ENCODE measurements at places on chromosomes 6 and 20.

- no peak for DNase-seq
Observed at GRCh38 chr6:29451471-29452193, 5.2 kb downstream of the OR11A1 start.

DNA sequence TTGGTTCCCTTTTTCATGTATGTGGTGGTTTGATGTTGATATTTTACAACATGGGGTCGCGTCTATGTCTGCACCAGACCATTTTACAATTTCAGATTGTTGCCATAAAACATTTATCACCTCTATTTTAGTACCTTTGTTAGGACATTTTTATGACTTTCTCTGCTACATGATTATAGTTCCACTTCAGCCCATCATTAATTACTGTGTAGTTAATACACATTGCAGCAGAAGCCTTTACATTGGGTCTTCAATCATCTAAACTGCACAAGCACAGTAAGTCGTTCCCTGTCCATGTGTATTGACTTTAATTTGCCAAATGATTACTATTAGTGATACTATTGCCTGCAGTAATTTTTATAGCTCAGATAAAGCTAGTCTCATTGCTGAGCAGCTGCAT, 15.7 kb upstream of the TMEM217 start:
- no peak for DNase-seq

GRCh38 chr20:32234135-32234808, 26.6 kb downstream of the POFUT1 start:
- DNase-seq, result no peak

DNA sequence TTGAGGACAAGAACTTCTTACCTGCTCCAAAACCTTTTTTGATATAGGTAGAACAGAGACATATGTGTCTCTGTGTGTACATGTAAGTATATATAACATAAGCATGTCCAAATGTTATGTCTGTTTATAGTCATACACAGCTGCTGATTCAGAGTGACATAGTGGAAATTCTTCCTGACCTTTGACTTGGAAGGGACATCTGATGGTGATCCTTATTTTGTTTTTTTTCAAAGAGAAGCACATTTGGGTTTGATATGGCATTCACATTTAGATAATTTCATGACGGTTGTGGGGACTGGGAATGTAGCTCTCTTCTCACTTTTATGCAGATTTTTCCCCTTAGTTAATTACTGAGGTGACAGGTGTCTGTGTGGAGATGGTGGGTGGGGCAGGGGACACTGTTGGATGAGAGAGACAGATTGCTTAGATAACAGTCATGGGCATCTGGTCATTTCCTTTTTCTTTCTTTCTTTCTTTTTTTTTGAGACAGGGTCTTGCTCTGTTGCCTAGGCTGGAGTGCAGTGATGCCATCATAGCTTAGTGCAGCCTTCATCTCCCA, 39.0 kb downstream of the FARS2 start:
- no peak for DNase-seq

GRCh38 chr6:154399097-154399496, 42.5 kb upstream of the IPCEF1 start:
- no peak for DNase-seq

GRCh38 chr20:25258828-25259227, 10.9 kb downstream of the PYGB start:
- DNase-seq, result no peak

DNA sequence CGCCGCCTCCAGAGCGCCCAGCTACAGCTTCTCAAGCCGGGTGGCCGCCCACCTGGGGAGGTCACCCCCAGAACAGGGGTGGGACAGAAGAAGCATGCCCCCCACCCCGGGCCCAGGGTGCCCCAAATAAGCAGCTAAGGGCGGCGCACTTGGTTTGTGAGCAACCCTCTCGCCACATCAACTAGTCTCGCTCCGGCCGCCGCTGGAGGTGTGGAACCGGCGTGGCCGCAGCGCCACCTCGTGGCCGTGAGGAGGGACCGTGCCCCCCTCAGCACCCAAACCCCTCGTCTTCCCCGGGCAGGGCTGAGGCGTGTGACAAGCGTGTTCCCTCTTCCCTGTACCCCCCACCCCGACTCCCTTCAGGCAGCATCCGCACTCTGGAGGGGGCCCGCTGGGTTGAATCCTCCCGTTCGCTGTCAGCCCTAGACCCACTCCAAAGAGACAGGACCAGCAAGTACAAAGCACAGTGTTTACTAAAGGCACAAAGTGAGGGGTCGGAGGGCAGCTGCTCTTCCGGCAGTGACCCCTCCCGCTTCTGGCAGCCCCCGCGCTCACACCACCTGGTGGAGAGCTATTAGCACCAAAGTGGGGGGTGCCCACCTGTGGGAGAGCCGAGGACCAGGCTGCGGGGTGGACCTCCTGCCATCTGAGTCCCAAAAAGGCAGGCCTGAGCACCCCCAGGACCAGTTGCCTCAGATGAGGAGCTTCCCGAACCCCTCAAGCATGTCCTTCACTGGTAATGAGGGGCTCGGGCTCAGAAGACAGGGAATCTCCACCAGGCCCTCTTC, 45.4 kb downstream of the MDFI start:
- no peak for DNase-seq

DNA sequence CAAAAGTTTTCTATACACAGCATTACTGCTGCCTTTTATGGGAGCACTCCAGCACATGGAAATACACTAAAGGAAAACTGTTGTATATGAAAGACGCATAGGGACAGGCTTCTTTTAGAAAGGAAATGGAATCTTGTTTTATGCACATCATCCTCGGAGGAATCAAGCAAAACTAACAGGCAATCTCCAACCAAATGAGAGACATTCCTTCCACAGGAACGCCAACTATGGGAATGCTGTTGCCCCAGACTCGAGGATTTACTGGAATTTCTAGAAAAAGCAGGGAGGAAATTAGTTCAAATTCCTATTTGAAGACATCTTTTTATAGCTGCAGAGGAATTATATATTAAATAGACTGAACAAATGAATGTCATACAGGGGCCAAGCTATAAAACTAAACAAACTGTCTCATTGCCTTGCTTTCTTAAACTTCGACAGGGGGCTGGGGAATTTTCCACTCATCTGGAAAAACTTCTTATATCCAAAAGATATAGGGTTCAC, 52.2 kb downstream of the LYRM4 start:
- DNase-seq, result no peak

DNA sequence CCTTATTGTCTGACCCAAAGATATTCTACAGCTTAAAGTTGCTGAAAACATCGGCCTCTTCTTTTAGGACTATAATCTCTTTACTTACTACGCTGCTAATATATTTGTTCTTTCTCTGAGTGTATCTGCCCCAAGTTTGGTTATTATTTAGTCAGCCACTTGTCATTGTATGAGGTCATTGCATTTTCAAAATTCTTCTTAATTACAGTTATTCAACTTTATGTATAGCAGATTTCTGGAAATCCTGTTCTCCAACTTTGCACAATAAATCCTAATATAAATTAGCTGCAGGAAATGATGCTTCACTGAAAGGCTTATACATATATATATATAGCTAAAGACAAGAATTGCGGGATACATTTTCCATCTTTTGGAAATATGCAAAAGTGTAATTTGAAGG, 88.5 kb upstream of the HIVEP1 start:
- no peak for DNase-seq

- no peak for DNase-seq
Observed at GRCh38 chr20:48025661-48026060, 240.4 kb upstream of the SULF2 start.

DNA sequence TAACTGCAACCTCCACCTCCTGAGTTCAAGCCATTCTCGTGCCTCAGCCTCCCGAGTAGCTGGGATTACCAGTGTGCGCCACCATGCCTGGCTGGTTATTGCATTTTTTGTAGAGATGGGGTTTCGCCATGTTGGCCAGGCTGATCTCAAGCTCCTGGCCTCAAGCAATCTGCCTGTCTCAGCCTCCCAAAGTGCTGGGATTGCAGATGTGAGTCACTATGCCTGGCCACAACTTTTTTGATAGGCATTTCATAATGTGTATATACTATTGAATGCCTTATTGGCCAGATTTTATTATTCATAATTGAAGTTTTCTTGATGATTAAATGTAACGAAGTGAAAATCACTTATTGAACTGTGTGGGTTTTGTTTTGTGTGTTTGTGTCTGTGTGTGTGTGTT, 27.9 kb downstream of the FIG4 start:
- no peak for DNase-seq

DNA sequence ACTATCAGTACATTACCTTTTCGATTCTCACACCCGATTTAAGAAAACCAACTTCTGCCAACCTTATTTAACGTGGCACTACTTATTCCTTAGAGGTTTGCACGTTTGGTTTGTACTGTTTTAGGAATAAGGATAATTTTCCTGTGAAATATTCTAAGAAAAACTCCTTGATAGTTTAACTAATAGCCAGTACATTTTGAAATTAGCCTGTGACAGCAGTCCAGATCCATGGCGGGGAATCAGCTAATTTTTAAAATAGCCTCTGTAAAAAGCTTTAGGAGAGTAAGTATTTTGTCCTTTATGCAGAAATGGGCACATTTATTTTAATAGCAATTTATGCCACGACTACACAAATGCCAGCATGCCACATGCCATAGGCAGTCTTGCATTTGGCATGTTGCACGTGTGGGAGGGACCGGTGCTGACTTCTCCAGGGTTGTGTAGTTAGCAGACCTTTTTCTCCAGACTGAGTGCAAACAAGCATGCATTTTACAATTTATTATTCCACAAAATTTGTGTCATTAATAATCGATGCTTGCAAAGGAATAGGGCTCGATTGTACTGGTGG, 6.2 kb downstream of the FOXC1 start:
- no peak for DNase-seq

DNA sequence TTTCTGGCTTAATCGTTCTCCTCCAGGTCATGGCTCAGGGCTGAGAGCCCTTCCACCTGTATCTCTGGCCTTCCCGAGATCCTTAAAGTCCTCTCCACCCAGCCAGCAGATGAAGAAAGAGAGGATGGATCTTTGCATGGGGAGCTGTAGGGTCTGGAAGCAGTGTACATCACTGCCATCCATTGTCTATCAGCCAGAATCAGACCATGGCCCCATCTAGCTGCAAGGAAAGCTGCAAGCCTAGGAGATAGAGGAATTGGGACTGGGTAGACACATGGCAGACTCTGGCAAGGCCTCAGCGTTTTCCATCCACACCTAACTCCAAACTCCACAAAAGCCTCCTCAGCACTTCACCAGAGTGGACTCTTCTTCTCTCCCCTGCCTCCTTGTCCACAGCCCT, 113.8 kb upstream of the MAFB start:
- DNase-seq, result no peak

GRCh38 chr20:57546956-57547649, 13.8 kb upstream of the PCK1 start:
- no peak for DNase-seq

DNA sequence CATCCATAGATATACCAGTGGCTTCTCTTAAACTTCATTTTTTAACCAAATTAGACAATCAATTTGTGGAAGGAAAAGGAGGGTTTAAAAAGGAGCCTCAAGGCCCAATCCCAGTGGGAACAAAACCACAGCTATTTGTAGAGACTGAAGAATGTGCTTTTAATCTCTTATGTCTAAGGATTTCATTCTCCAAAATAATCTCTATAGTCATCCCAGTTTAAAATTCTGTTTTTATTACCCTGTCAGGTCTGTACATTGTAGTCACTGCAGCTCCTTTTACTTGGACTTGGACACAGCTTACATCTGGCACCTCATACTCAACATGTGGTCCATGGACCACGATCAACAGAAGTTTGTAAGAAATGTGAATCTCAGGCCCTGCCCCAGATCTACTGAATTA, 152.1 kb upstream of the STMND1 start:
- no peak for DNase-seq

- DNase-seq, result no peak
Observed at GRCh38 chr6:49553384-49553783, 2.9 kb downstream of the C6orf141 start.

DNA sequence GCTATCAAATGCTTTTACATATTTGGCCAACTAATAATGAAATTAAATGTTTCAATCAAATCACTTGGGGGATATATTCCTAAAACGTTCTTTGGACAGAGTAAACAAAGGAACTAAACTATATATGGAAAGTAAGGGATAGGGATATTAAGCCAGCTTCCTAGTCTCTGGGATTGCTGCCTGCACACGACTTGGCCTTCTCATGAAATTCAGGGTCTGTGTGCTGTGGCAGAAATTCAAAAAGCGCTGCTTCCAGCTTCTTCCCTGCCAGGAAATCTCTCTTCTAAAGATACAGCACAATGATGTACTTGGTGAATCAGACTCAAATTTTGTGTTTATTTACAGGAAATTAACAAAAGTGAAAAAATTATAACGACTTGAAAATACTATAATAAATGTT, 206.3 kb upstream of the RAB32 start:
- no peak for DNase-seq

DNA sequence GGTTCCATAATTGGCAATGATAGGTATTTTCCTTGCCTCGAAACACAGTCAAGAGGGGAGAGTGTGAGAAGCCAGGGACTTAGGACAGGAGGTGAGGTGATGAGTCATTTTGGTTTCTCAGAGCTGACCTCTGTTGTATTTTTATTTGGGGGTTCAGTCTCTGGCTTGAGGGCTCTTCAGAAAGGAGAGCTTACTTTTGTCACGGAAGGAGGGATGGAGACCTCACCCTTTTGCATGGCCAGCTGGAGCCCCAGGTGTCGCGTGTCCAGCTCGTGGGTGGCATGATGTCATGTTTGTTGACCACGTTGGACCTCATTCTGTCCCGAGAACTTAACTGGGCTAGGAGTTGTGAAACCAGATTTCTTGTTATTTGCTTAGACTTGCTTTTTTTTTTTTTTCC, 293.9 kb downstream of the QKI start:
- DNase-seq, result no peak

GRCh38 chr6:137734875-137735182, 132.2 kb upstream of the TNFAIP3 start:
- DNase-seq, result no peak

GRCh38 chr6:72787391-72788031, 165.6 kb downstream of the KCNQ5 start:
- peak; percentile 5 for DNase-seq

DNA sequence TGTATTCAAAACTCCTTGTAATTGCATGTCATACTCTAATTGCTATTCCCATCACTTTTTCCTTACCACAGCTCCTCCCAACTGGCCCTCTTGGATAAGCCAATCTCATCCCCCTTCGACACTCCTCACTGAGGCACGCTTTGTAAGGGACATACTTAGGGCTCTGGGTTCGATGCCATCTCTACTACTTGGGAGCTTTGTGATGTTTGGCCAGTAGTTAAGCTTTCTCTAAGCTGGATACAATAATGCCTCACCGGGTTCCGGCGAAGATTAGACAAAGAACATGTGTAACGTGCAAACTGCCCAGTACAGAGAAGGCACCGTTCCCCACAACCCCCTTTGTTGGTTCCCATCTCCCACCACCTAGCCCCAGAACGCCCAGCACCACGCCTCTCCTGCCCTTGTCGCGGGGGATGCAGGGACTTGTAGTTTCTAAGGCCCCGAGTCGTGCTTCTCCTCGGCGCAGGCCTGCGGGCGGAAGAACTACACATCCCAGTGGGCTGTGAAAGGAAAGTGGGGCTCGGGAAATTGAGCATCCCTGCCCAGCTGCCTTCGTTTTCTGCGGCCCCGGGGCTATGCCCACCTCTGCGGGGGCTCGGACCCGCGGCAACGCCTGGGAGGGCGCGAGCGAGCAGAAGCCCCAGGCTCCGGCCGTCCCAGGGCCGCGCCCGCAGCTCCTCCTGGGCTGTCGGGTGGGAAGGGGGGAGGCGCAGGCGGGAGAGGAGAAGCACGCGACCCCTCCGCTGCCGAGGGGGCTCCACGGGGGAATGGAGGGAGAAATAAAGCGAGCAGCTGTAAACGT, 1.1 kb upstream of the ZDHHC14 start:
- DNase-seq, result peak; percentile 72

All from NCI-H524 treated with DMSO at 0.1 percent for 48 hours (cell line).